Kidney tubule cell (primary cell): ENCODE measurements at places on chromosomes 1 and 21.

DNA sequence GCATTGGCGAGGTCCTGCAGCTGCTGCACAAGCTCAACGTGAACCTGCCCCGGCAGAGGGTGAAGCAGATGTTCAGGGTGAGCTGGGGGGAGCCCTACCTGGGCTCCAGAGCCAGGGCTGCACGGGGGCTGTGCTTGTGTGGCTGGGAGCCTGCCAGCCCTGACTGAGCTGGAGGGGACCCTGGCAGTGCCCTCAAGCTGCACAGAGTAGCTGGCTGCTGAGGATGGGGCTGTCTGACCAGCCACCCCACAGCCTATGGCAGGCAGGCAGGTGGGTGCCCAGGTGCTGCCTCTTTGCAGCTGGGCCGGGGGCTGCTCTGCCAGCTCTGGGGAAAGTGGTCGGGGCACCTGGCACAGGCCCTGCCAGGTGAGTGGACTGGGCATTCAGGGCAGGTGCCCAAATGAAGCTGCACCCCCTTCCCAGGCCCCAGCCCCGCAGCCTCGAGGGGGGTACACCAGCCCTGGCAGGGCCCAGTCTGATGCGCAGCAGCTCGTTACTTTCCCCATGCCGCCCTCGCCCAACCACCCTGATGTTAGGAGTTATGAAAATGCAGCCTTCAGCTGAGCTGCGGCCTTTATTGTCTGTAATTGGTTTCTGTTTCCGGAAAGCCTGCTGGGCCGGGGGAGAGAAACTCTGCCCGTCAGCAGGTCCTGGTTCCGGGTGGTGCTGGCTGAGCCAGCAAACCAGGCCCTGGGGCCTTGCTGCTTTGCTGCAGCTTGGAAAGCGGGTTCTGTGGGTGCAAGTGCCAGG lies 4.3 kb downstream of the PLCH2 start:
- no peak for DNase-seq

GRCh38 chr1:220843481-220844011 lies 35.7 kb upstream of the HLX start:
- DNase-seq, result no peak

DNA sequence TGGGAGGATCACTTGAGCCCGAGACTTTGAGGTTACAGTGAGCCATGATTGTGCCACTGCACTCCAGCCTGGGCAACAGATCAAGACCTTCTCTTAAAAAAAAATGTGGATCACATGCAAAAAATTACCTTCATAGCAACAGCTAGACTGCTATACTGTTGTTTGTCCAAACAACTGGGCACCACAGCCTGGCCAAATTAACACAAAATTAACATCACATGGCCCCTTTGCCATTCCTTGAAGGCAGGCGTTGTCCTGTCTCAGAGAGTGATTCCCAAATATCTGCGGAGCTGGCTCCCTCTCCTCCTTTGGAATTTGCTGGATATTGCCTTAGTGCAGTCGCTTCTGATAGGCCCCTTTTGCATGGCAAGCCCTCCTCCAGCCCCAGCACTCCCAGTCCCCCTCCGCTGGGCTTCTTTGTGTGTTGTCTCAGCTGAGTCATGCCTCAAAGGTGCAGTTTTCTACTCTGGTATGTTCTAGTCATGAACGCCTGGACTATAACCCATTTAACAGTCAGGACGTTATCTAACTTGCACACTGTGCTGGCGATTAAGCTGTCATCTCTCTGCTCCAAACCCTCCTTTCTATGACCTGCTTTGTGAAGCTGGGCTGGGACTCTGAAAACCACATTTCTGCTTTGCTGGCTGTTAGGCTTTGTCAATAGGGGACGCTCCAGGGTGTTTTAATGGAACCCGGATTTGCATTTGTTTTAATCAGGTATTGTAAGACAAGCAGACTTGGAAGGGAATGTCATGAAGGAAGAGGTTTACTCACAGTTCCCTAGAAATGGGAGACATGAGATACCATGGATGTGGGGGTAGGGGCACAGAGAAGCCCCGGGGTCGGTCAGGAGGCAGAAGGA lies 20.1 kb upstream of the HPCAL4 start:
- no peak for DNase-seq

GRCh38 chr1:4778056-4778455 lies 123.6 kb downstream of the AJAP1 start:
- peak; percentile 7 for DNase-seq
